ENCODE measurements at places on chromosomes 1 and 21.

DNA sequence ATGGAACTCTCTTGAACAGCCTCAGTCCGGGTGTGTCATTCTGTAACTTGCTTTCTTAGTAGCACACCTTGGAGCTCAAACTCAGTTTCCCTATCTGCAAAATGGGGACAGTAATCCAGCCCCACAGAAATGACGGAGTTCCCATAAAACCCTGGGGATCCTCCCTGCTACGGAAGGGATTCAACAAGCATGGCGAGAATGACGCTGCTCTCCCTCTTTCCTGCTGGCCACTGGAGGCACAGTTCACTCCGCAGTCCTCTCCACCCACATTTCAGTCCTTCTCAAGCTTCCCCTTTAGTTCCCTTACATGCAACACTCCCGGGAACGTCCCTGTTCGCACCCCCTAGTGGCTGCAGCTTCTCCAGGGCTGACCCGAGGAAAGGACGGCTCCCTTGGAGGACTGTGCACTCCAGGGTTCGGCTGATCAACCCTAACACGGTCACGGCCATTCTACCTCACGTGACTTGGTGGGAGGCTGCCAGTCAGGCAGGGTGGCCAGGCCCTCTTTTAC is 20.6 kb downstream of the RUNX3 start:
- DNase-seq = no peak

GRCh38 chr1:149906570-149907075 is 7.3 kb downstream of the BOLA1 start:
- no peak for DNase-seq

GRCh38 chr1:8162168-8162567 is 136.1 kb upstream of the ERRFI1 start:
- DNase-seq = no peak

DNA sequence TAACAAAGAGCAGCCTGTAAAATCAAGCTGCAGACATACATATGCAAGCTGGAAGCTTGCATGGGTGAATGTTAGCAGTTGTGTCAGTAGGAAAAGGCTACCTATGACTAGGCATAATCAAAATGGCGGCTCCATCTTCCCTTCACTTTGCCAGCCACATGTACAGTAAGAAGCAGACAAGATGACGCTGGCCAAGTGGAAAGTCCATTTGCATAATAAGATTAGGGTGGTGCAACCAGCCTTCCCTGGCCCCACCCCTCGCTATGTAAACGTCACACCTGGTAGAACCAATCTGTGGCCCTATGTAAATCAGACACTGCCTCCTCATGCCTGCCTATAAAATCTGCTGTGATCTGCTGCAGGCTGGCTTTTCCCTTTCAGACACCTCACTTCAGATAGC is 171.9 kb upstream of the USP25 start:
- no peak for DNase-seq

- no peak for DNase-seq
Measured at GRCh38 chr1:116927049-116927798, 17.5 kb downstream of the PTGFRN start.
